ENCODE measurements at places on chromosomes 3 and 15.
A peak's percentile ranks its signal among the peaks of the same experiment; 100 is the strongest.

DNA sequence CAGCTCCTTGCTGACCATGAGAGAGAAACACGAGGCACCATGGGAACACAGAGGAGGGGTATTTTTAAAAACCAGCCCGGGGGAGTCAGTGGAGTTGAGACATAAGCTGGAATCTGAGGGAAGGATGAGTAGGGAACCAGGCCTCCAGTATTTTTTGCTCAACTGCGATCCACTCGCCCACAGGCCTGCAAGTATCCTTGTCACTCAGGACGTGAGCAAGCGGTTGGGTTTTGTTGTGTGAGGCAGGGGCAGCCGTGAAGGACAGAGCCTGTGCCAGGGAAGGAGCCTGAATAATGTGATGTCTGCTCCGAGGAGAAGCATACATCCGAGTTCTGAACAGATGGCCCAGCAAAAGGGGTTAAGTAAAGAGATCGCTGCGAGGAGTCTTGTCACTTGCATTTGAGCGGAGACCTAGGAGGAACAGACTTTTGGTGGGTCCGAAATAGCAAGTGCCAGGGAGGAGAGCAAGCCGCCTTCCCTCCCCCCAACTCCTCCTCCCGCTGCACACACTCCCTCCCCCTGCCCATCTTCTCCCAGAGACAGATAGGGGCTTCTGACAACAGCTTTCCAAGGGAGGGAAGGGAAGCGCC lies 20.4 kb upstream of the NTRK3 start:
- no peak for DNase-seq

- DNase-seq: no peak
Observed at GRCh38 chr15:101215681-101216080, 36.2 kb downstream of the CHSY1 start.

- no peak for DNase-seq
Observed at GRCh38 chr3:49133226-49133951, 539 bp upstream of the LAMB2 start.

DNA sequence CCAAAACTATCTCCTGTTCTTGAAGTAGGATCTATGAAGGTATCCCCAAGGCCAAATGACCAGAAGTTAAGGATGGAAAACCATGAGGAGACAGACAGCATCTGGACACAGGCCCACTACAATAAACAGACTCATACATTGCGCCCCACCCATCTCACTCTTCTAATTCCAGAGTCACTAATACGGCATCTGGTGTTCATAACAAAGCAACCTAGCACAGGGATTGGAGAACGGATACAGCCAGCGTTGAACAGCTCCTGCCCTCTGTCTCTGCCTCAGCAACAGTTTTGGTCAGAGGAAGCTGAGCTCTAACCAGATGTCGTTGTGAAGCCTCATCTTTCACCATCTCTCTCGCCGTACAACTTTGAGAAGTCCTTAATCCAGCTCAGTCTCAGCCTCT lies 44.5 kb upstream of the CCDC80 start:
- DNase-seq: no peak

- peak; percentile 52 for DNase-seq
Observed at GRCh38 chr15:66923438-66923881, 141.9 kb upstream of the SMAD3 start.

DNA sequence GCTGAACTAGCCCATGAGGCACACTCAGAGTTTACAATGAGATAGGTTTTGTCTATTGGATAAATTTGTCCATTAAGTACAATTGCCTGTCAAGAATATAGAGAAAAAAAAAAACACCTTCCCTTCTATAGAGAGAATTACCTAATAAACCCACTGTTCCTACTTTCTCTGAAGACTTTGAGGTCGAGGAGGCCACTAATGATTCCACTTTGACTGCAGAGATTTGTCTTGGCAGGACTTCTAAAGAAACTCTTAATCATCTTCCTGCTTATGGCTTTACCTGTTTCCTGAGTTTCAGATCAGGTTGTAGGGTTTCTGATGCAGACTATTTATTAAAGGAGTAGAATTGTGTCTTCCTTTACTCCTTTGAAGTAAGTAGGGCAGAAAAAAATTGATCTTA lies 342.4 kb upstream of the KCNMB2 start:
- DNase-seq: no peak

- DNase-seq: no peak
Observed at GRCh38 chr3:44427683-44428082, 49.8 kb downstream of the ZNF445 start.

GRCh38 chr3:66592016-66592761 lies 91.4 kb upstream of the LRIG1 start:
- DNase-seq: no peak

DNA sequence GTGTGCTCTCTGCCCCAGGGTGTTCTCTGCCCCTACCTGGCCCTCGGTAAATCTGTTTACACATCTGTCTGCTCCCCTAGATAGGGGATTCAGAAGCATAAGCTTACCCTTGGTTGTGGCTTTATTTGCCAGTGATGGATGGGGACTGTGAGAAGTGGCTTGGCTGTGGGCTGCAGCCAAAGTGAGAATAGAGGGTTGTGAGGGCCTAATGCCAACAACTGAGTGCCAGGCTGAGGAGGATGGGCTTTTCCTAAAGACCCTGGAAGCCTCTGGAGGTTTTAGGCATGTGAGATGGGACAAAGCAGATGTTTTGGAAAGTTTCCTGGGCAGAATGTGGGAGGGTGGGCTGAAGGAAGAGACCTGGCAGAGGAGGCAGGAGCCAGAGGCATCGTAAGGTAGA lies 15.4 kb upstream of the APEH start:
- no peak for DNase-seq

- DNase-seq: no peak
Observed at GRCh38 chr3:50913260-50913659, 238.5 kb downstream of the DOCK3 start.

GRCh38 chr3:45817831-45818522 lies 21.6 kb upstream of the SLC6A20 start:
- DNase-seq: no peak

GRCh38 chr15:32682569-32682968 lies 35.2 kb upstream of the GREM1 start:
- no peak for DNase-seq

- no peak for DNase-seq
Observed at GRCh38 chr3:182041668-182042291, 330.1 kb downstream of the SOX2 start.

- no peak for DNase-seq
Observed at GRCh38 chr3:58858126-58858525, 191.6 kb upstream of the FAM3D start.

DNA sequence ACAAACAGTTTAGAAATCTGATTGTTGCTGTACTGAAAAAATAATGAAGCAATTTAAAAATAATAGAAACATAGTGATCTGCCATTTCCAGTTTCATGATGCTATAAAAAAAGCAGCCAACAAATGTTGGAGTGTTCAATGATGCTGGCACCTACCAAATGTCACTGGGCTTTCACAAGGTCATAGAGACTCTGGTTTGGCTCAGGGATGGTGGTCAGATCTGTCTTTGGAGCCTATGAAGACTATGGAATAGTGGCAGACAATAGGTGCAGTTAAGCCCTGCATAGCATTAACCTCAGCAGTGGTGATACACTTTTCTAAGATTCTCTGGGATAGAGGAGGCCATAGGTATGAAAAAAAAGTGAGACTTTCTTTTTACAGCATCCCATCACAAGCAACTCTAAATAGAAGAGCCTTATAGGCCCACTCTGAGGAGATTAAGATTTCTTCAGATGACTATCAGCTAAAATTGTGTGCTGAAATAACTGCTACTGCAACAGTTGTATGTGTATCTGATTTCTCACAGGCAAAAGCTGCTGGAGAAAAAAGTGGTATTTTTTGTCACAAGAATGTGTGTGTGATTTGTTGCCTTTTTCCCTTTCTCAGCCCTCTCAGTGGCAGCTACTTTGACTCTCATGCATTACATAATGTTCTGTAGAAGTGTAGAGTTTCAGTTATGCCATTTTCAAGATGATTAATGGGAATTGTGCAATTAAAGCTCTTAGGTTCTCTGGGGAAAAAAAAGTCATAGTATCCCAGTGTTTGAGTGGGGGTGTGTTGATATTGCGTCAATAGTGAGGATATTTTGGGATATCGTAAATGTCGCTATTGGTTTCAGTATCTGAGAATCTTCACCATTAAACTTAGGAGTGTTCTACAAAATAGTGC lies 137.4 kb downstream of the MBNL1 start:
- no peak for DNase-seq

DNA sequence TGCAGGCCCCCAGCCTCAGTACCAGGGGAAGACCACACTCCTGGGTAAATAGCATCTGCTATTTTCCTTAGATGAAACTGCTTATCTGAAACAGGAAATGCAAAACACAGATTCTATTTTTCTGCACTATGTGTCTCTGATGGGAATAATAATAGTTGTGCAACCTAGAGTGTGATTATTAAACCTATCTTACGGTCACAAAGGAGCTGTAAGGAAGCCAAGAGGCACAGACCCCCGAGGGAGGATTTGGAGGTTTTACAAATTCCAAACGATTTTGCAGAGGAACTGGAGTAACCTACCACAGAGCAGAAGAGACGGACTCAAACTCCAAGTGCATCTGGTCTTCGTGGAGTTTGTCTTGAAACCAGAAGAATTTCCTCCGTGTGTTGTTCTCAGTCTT lies 14.1 kb upstream of the APOD start:
- DNase-seq: no peak

GRCh38 chr3:81459733-81460132 lies 301.7 kb downstream of the GBE1 start:
- DNase-seq: no peak

DNA sequence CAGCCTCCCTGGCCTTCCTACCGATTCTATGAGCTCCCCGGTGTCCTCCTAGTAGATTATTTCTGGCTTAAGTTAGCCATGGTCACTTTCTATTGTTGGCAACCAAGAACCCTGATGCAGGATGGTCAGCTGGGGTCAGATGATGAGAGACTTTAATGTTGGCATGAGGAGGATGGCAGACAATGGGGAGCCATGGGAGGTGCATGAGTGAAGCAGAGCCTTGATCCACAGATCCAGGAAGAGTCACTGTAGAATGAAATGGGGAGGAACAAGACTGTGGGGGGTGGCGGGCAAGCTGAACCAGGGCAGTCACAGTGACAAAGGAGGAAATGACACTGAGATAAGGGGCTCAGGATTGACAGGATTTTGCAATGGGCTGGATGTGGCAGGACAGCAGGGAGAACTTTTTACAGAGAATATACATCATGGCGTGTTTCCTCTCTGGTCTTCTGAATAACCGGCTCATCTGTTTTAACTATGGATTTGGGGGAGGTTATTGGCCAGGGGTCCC lies 60.9 kb downstream of the RPLP1 start:
- no peak for DNase-seq

GRCh38 chr15:64807051-64807749 lies 18.2 kb downstream of the PIF1 start:
- DNase-seq: no peak

- no peak for DNase-seq
Observed at GRCh38 chr15:67575039-67575502, 32.6 kb downstream of the MAP2K5 start.

- DNase-seq: no peak
Observed at GRCh38 chr3:123279121-123279520, 77.4 kb downstream of the SEC22A start.

- DNase-seq: no peak
Observed at GRCh38 chr3:149397528-149397927, 20.1 kb upstream of the TM4SF1 start.

- DNase-seq: no peak
Observed at GRCh38 chr3:71809321-71810026, 24.5 kb upstream of the PROK2 start.

GRCh38 chr3:71217640-71218222 lies 365.8 kb downstream of the FOXP1 start:
- no peak for DNase-seq

GRCh38 chr3:156818273-156818651 lies 7.9 kb upstream of the LEKR1 start:
- DNase-seq: no peak

GRCh38 chr15:69099941-69100340 lies 60.5 kb upstream of the GLCE start:
- no peak for DNase-seq

DNA sequence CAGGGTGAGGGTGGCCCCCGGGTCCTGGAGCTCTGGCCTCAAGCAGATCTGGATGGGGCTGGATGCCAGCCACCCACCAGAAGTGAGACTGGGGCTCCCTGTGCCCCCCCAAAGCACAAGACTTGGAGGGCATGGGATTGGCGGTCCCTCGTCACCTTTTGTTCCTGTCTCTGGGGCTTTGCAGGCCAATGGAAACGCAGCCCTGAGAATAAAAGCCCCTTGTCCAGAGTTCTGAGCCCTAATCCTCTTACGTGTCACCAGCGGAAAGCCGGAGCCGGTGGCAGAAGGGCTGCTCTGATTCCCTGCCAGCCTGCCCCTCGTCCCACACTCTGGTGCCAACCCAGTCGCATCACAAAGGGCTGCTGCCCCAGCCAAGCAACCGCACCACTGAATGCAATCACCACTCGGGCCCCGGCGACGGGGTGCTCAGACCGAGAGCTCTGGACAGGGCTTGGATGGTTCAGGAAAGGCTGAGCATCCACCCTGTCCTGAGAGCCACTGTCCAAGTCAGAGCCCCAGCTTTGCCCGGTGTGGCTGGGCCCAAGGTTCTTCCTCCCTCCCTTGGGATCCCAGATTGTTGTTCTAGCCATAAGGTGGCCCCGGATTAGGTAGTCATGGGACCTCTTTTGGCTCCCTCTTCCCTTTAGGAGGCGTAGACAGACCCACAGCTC lies 22.8 kb upstream of the ELP6 start:
- DNase-seq: no peak

DNA sequence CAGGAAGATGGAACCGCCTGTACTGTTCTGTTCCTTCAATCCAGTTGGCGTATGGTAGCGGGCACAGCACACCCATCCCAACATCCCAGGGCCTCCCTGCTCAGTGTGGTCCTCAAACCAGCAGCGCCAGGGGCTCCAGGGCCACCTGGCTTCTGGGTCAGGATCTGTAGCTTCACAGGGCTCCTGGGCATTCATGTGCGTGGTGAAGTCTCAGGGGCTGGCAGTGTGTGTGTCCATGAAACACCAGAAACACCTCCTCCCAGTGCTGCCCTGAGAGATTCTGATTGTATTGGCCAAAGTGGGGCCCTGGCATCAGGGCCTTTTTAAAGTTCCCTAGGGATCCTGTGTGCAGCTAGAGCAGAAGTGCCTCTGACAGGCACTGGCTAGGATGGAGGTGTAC lies 42.1 kb downstream of the ABTB1 start:
- DNase-seq: no peak

- DNase-seq: no peak
Observed at GRCh38 chr3:52892625-52893311, 4.6 kb downstream of the STIMATE start.

GRCh38 chr3:188954590-188955208 lies 217.1 kb upstream of the TPRG1 start:
- DNase-seq: peak; percentile 66

DNA sequence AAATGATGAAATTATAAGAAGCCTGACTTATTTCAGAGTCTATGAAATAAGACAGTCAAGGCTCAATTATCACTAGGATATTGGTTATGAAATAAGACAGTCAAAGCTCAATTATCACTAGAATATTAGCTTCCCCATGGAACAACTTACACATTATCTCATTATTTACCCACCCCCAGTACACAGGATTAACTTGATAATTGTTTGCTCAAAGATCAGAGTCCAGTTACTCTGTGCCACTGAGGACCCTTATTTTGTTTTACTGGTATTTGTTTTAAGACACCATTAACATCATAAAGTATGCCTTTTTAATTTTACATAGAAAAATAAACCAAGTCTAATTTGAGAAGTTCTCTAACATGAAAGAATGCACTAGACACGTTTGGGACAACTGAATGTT lies 225.4 kb downstream of the SI start:
- no peak for DNase-seq
